ENCODE measurements at places on chromosomes 3 and 15.

DNA sequence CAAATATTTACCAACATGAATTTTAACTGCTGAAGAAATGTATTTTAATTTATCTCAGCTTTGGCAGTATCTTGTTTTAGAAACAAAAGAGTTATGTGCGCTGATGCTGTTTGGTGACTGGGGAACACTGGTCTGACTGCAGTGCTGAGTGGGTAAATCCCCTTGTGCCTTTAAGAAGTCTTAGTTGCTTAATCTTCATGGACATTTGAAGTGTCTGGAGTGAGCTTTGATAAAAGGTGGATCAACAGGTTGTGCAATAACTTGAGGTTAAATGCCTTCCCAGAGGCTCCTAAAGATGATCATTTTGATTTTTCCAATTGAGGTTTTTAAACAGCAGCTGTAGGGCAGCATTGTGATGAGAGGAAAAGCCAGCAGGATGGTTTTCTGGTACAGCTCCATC lies 68.7 kb downstream of the TP63 start:
- no peak for DNase-seq

- DNase-seq = no peak
Observed at GRCh38 chr15:66620744-66621344, 55.0 kb upstream of the LCTL start.

- no peak for DNase-seq
Observed at GRCh38 chr3:106714400-106714799, 662.8 kb upstream of the CCDC54 start.

GRCh38 chr15:45468294-45468693 lies 54.3 kb downstream of the SLC30A4 start:
- DNase-seq = no peak

DNA sequence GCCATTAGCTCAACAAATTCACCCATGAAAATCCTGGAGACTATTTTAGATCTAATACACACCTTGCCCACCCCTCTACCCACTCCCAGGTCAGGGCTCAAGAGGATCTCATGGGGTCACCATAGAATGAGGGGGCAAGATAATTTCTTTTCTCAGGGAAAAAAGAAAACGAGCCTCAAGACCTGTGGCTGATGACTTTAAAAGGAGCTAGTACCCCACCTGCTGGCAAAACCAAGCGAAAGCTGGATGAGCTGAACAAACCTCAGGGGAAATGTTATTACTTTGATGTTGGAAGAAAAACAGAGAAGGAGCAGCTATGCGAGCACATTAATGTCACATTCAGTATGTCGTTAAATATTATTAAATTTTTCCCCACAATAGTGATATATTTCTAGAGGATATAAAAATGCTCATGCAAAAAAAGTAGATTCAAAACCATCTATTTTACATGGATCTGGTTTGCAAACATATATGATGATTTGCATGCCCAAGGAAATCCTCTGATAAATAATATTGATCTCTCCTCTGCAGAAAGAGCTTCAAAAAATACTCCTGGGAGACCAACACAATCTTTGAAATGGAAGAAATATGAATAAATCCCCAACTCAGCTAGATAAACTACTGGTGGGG lies 37.7 kb downstream of the PLD1 start:
- DNase-seq = peak; percentile 3

- DNase-seq = no peak
Observed at GRCh38 chr3:122587572-122587971, 10.1 kb downstream of the PARP15 start.

- no peak for DNase-seq
Observed at GRCh38 chr3:19596408-19596807, 337.6 kb downstream of the EFHB start.

GRCh38 chr3:51538115-51538458 lies 432 bp upstream of the RAD54L2 start:
- DNase-seq = no peak

GRCh38 chr3:148226246-148226645 lies 471.5 kb upstream of the AGTR1 start:
- no peak for DNase-seq

DNA sequence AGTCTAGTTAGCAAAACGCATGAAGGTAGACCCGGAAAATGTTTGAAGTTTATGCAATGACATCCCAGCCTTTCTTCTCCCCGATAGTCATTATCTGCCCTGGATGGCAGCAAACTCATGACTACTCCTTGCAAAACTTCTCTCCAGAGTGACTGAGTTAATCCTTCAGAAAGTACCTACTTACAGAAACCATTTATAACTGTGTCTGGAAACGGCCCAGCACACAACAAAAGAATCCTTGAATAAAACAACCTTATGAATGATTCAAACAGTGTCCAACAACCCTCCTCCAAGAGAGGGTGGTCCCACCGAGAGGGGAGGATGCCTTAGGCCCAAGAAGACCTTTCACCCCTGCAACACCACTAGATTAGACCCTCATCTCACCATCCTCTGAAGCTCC lies 14.2 kb downstream of the ST8SIA2 start:
- DNase-seq = no peak

DNA sequence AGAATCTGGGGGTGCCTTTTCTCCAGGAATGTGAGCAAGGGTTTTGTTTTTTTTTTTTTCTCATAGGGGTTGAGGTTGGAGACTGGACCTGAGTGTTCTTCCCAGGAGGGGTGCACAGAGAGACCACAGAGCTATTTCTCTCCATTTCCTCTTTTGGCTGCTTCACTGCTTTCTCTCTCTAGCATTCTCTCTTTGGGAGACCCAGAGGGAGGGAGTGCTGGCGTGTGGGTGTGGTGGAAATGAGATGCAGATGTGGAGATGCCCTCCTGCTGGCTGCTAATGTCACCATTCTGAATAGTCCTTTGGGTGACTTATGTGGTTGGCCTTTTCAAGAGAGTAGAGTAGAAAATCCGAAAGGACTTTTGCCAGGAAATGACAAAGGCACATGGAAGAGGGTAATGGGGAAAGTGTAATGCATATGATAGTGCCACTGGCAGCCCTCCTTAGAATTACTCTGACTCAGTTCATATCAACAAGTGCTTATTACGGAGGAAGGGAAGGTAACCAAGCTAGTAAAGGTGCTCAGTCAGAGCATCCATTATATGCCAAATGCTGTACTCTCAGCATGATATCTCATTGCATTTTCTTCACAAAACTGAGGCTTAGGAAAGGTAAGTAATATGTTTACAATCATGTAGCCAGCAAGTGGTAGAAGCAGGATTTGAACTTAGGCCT lies 1.9 kb downstream of the SYN2 start:
- DNase-seq = no peak

GRCh38 chr3:27387625-27388024 lies 18.4 kb upstream of the NEK10 start:
- DNase-seq = no peak

DNA sequence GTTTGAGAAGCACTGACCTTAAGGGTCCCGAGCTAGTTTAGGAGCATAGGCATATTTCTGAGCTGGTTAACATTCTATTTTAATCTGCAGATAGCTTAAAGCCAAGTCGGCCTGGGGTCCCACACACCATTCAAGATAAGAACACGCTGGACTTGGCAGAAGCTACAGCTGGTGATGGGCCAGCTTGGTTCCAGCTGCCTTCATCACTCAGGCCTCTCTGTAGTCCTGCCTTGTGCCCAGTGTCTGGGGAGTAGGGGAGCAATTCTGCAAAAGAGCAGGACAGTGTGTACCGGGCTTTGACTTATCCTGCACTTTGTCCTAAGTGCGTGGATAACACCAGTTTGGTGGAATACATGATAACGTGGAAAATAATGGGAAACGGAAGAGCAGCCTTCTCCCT lies 164.5 kb downstream of the MEGF11 start:
- no peak for DNase-seq

- no peak for DNase-seq
Observed at GRCh38 chr3:70871909-70872656, 559.6 kb upstream of the MDFIC2 start.

- no peak for DNase-seq
Observed at GRCh38 chr15:79987569-79987955, 16.6 kb upstream of the BCL2A1 start.

DNA sequence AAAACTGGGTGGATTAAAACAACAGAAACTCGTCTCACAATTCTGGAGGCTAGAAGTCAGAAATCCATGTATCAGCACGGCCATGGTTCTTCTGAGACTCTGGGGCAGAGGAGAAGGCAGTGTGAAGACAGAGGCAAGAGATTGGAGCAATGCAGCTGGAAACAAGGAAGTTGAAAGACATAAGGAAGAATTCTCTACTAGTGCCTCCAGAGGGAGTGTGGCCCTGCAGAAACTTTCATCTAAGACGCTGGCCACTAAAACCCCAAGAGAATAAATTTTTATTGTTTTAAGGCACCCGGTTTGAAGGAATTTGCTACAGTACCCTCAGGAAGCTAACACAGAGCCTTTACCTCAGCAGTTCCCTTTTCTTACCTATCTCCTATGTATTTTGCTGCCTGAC lies 1012.2 kb upstream of the CADM2 start:
- no peak for DNase-seq

GRCh38 chr15:44501768-44502366 lies 35.1 kb upstream of the EIF3J start:
- no peak for DNase-seq

DNA sequence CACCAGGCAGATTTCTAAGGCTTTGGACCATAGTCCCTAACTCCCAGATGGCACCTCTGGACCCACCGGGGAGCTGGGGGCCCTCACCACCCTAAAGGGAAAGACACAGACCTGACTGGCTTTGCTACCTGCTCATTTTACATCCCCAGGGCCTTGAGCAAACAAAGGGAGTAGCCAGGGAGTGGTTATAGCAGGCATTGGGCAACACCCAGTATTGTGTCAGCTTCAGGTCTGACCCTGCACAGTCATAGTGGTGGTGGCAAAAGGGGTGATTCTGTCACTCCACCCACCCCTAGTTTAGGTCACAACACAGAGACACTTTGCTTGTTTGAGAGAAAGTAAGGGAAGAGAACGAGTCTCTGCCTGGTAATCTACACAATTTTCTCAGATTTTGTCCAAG lies 352.5 kb downstream of the DIPK2A start:
- no peak for DNase-seq

DNA sequence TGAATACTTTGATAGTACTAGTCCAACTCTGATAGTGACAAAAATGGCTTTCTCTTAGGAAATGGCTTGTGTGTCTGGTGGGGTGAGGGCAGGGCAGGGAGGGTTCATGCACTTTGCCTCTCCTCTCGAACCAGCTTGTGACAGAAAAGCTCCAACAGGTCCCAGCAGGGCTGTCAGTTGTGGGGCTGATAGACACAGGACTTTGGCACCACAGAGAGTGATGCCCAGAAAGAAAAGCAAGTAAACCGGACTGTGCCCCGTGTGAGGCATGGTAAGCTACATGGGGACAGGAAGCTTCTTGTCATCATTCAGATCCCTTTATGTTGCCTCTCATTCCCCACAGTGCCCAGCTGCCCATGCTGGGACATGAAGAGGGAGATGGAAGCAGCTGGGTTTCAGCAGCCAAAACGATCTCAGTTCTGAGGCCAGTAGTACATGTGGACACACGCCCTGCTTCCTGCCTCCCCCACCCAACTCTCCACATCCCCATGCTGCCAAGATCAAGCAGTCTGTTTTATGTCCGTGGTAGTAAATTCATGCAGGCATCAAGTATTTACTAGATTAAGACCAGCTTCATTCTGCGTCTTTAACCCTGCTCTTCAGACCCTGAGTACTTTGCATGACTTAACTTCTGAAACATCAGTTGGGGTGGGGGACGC lies 29.7 kb upstream of the LIPC start:
- DNase-seq = no peak

- no peak for DNase-seq
Observed at GRCh38 chr3:115293321-115293720, 146.2 kb upstream of the ZBTB20 start.

DNA sequence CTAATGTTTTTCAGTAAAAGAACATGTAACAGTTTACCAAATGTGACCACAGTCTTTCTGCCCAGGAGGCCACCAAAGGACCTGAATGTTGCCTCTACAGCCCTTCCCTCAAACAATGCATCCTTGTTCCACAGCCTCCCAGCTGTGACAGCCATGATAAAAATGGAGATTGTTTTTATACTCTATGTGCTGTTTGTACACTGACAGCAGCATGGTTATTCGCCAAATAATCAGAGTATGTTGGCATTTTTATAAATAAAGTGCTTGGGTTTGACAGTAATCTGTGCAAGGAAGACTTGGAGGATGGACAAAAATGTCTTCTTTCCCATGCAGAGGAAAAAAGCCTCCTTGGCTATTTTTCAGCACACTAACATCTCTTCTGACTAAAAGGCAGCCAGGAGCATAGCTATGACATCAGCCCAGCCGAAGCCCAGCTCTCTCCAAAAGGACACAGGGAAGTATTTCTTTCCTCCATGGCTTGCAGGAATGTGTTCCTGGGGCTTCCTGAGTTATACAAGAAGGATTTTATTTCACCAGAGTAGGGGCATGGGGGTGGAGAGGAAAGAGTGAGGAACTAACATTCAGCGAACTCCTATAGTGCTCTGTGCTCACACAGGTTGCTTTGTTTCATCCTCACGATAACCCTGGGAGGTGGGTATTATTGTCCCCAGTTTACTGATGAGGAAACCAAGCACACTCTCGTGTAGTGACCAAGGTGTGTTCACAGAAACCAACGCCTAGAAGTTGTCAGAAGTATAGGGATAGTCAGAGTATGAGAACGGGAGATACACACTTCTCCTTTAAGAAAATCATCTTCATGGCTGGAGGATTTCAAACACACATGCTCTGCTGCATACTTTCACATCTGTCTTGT lies 339.7 kb downstream of the MECOM start:
- no peak for DNase-seq

DNA sequence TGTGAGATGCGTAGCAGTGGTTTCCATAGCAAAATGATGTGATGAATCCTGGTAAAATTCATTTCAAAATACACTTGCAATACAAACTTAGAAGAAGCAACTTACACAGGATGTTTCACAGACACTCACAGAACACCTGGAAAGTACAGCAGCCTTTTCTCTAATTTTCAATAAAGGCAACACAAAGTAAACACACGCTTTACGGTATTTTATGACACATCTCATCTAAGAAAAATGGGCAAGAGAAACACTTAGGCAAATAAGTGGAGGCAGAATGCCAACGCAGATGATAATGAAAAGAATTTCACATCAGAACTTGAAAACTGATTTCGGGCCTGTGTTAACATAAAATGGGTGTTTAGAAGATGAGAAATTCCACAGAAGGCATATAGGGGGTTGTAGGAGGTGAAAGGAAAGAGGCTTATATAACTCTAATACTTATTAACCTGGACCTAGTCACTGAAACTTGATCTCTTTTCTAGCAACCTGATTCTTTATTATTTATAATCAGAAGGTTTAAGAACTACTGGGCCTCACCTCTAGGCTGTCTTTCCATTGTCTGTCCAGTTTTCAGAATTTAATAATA lies 25.6 kb upstream of the MAP3K13 start:
- DNase-seq = no peak

DNA sequence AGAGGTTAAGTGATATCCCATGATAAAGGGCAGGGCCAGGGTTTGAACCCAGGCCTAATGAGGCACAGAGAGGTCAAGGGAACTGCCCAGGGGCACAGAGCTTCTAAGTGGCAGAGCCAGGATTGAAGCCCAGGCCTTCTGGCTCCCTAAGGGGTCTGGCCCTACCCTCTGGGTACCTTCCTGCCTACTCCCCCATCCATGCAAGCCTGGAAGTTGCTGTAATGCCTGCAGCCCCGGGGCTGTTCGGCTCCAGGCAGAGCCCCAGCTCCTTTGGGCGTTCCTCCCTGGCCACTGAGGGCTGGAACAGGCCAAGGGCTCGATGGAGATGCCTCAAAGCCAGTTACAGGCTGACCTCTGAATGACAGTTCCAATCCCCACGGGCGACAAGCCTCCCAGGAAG lies 4.5 kb downstream of the GRIP2 start:
- no peak for DNase-seq

GRCh38 chr15:55183679-55184078 lies 13.1 kb downstream of the RSL24D1 start:
- no peak for DNase-seq

GRCh38 chr15:76344893-76345582 lies 8.5 kb downstream of the ISL2 start:
- DNase-seq = no peak

- no peak for DNase-seq
Observed at GRCh38 chr3:190266913-190267290, 55.3 kb downstream of the CLDN1 start.
